Stimulated activated CD4-positive, alpha-beta T cell treated with anti-CD3 and anti-CD28 coated beads, Interleukin-4, amount 100 ng/mL, for 4 hours (primary cell): ENCODE measurements at places on chromosomes 2 and 18.

GRCh38 chr2:3280197-3280596 is 97.4 kb downstream of the EIPR1 start:
- DNase-seq: no peak

DNA sequence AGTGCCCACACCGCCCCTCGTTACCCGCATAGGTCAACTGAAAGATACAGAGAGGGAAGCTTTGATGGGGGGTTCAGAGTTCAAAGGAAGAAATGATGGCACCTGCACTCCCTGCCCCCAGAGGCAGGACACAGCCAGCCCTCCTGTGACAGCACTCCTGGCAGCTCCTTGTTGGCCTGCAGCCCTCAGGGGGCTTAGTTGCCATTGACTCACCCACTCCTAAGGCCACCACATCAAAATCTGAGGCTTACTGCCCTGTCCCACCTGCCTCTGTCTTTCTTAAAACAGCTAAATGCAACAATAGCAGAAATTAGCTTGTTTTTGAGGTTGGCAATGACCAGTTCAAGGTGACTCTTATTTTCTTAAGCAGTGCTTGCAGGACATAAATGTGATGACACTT is 31.6 kb upstream of the SLC35F6 start:
- no peak for DNase-seq

- DNase-seq: no peak
Measured at GRCh38 chr2:227325839-227326195, 766 bp downstream of the MFF start.

GRCh38 chr2:203705178-203705577 is 1.3 kb upstream of the CD28 start:
- DNase-seq: peak; percentile 30

GRCh38 chr2:132419235-132419634 is 2.6 kb downstream of the GPR39 start:
- DNase-seq: no peak

DNA sequence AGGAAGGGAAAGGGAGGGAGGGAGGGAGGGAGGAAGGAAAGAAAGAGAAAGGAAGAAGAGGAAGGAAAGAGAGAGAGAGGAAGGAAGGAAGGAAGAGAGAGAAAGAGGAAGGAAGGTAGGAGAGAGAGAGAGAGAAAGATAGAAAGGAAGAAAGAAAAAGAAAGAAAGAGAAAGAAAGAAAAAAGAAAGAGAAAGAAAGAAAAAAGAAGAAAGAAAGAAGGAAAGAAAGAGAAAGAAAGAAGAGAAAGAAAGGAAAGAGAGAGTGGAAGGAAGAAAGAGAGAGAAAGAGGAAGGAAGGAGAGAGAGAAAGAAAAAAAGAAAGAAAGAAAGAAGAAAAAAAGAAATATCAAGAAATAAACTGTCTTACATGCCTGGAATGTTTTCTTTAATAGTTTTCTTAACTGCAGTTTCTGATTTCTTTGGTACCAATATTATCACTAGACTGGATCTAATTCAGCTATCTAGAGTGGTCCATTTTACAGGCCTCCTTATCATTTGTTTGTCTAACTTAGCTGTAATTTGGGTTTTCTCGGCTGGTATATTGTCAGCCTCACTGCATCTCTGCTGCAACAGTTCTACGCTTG is 59.6 kb upstream of the MBOAT2 start:
- no peak for DNase-seq

DNA sequence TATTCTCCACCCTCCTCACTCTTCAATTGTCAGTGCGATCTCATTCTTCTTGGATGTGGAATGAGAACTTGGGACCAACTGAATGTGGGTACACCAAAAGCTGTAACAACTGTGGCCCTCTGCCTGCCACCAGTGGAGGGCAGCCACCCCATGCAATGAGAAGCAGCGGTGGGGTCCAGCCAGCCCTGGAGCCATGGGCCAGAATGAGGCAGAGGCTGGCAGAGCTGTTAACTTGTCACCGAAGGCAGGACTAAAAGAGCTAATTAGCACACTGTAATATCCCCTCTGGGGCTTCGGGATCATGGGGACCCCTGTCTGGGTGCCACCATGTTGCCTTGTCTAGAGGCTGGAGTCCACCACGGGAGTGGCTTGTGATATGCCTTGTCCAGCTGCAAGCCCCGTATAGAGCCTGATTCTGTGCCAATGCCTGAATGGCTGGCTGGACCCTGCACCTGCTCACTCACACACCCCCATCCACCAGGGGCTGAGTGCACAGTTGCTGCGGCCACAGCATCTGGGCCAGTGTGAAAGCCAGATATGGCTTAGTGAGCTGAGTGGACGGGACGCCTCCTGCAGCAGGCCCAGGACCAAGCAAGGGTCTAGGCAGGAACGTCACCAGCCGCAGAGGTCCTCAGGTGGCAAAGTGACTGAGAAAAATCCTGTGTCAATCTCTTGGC is 680.5 kb downstream of the DSC3 start:
- no peak for DNase-seq

DNA sequence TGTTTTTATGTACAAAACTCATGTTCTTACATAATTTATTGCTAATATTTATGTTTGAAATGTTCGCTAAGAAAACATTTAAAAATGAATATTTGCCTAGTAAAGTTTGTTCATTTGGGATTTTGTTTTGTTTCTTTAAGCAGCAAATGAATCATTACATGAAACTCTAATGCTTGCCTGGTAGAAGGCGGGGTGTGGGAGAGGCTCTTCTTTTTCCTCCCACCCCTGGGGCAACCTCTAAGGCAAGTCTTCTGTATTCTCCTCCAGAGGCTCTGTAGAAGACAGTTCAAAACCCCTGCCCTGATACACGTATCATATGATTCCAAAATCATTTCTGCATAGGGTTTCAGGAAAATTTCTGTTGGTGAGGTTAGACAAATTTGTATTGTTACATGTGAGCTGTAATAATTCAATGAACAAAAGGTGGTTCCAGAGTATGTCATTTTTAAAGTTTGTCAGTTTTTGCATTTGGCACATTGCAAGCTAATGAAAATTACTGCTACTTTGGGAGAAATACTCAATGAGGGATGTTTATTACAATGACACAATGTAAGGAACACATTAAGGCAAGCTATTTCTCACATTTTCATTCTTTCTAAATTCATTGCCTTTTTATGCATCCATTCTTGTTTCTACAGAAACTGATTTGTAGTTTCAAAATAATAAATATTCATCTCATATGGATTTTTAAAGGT is 302.3 kb upstream of the UBE2E3 start:
- no peak for DNase-seq

- no peak for DNase-seq
Measured at GRCh38 chr18:29849144-29849543, 1193.4 kb downstream of the DSC3 start.

DNA sequence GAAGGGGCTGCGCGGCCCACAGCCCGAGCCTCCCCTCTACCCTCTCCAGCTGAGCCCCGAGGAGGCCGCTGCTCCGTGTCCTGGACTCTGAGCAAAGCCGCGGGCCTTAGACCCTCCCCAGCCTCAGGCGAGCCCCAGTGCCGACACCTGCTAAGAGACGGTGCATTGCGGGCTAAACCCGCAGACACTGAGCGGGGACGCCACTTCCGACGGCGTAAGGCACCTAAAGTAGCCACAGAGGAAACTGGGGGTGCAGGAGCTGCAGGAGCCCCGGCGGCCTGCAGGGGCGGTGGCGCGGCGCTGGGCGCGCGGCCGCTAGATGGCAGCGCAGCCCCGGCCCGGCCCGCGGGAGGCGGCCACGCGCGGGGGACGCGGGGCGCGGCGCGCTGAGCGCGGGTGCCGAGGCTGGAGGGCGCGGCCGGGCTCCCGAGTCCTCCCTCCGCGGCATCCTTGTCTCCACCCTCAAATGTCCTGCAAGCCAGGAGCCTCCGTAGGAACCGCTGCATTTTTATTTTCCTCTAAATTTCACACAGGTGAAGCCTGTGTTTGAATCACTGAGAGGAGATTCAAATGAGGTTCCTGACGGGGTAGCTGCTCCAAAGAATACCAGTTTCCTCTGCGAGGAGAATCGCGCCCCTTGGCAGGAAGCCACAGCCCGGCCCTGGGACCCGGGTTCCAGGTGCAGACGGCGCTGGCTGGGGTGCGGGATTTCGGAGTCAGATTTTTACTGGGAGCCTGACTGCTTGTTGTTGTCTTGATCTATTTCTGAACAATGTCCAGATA is 650.5 kb downstream of the GALR1 start:
- peak; percentile 59 for DNase-seq

DNA sequence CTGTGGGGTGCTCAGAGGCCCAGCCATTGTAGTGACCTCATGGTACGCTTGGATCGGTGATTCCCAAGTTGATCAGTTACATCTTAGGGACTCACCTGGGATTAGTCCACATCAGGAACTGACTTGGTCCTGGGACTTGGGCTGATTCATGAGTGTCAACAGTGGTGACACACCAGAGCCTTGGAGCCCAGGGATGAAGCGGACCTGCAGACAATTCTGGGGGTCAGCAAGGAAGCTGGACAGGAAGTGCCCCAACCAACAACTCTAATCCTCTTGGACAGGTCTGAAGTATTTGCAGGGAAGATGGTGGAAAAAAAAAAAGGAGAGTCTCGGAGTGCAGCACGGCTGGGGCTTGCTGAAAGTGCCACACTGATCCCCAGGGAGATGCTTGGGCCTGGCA is 288.6 kb downstream of the PHLPP1 start:
- no peak for DNase-seq

DNA sequence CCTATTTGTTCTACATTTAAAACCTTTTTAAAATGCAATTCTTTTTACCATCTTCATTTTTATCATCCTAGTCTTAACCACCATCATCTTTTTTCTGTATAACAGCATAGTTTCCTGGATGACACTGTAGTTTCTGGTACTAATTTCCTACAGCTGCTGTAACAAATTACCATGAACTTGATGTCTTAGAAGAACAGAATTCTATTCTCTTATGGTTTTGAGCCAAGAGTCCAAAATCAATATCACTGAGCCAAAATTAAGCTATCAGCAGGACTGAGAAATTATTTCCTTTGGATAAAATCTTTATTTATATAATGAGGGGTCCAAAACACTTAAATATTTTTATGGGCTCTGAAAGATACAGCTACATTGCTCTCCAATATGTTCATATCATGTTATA is 539.3 kb downstream of the METTL4 start:
- no peak for DNase-seq

- no peak for DNase-seq
Measured at GRCh38 chr18:31801078-31801477, 40.4 kb upstream of the SLC25A52 start.

DNA sequence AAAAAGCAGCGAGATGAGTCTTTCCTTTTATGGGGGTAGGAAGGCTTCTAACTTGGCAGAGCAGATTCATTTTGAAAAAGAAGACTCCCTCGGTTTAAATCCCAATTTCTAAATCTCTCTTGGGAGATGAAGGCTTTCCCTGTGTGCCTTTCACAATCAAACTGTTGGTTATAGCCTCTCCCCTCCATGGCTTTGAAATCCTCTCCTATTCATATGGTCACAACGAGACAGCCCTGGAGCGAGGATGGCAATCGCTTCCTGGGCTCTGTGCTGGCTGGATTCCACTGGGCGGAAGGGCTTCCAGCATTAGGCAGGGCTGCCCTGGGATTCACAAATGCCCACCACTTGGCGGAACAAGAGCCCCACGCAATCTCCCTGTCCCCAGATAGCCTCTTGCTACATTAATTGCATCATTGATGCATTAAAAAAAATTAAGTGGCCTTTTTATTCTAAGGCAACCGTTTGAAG is 1.6 kb downstream of the CAVIN2 start:
- no peak for DNase-seq

DNA sequence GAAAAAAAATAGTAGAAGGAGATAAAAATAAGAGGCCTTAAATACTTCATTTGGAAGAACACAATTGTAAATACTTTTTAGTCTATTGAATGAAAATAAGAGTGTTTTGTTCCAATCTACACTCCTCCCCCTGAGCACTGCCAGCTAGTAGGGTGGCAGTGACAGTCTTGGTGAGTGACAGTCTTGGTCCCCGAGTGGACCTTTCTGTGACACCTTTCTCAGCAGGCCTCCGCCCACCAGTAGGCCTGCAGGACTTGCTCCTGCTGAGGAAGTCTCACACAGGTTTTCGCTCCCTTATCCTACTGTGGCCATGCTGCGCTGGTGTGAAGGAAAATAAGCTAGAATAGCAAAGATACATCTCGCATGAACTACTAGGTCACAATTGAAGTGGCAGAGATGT is 666.8 kb downstream of the NR4A2 start:
- DNase-seq: no peak

DNA sequence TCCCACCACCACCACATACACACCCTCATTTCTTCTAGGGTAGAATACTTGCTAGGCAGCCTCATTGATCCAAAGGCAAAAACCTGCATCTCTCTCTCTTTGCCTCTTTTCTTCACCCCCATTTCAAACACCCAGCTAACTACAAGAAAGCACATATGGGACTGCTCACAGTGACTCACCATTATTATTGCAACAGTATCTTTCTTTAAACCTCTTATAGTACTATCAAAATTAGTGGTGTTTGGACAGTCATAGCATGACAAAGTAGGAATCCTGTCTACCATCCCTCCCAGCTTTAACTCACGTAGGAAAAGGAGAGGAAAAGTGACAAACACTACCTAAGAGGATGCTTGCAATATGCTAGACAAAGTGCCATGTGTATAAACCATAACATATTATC is 422.5 kb upstream of the CRIM1 start:
- DNase-seq: no peak

DNA sequence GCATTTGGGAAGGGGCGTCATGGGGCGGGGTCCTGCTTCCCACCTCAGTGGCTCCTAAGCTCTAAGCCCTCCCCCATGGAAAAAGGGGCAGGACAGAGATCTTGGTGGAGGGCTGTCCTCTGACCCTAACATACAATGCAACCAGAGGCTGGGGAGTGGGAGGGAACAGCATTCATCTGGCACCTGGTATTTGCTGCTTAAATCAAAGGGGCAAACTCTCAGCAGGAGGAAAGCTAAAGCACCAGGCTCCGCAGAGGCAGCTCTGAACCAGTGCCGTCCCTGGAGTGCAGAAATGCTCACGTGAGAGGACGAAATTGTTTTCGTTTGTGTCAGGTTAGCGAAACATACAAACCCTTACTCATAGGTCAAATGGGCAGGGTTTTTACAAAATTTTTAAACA is 92.7 kb upstream of the PXDN start:
- no peak for DNase-seq

DNA sequence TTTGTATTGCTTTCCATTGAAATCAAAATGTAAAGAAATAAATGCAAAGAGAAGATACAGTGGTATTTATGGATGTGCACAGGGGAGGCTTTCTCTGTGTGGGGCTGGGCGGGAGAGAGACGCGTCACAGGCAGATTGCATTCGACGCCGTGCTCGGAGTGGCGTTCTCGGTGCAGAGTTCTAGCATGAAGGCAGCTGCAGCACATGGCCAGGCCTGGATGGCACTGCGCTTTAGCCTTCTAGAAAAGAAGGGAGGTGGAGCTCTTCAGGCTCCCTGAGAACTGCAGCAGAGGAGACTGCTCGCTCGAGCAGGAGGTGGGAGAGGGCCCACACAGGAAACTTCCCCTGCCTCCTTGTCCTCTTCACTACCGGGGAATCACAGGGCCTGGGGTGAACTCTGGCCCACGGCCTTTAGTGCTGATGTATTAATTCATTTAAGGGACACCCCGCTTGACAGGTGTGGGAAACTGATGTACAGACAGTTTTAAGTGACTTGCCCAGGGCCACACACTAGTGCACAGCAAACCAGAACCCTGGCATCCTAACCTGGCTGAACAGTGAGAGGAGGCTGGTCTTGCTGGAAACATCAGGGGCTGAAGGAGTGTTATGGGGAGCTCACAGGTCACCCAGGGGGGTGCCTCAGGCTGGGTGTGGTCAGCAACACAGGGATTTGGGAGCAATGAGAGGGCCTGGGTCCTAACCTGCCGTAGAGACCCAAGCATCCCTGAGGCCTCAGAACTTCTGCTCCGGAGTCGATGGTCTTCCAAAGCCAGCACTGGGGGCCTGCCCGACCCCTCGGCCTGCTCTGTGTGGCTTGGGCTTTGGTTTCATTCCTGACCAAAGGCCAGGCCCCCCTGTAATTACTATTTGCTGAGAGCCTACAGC is 199.9 kb downstream of the HDAC4 start:
- DNase-seq: no peak
